ENCODE measurements at places on chromosomes 1 and 21.

- DNase-seq, result no peak
These were observed 122.6 kb downstream of the PIGK start for GRCh38 chr1:77096496-77097255.

DNA sequence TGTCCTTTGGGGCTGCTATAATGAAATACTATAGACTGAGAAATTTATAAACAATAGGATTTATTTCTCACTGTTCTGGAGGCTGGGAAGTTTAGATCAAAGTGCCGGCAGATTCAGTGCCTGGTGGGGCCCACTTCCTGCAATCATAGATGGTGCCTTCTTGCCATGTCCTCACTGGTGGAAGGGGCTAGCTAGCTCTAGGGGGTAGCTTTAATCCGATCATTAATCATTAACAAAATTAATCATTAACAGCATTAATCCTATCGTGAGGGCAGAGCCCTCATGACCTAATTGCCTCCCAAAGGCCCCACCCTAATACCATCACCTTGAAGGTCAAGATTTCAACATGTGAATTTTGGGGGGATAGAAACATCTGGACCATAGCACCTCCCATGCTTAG lies 124.3 kb downstream of the TRABD2B start:
- no peak for DNase-seq

GRCh38 chr1:205661429-205662134 lies 18.7 kb downstream of the SLC45A3 start:
- no peak for DNase-seq

- DNase-seq, result no peak
These were observed 15.5 kb upstream of the SNX27 start for GRCh38 chr1:151596166-151596953.

DNA sequence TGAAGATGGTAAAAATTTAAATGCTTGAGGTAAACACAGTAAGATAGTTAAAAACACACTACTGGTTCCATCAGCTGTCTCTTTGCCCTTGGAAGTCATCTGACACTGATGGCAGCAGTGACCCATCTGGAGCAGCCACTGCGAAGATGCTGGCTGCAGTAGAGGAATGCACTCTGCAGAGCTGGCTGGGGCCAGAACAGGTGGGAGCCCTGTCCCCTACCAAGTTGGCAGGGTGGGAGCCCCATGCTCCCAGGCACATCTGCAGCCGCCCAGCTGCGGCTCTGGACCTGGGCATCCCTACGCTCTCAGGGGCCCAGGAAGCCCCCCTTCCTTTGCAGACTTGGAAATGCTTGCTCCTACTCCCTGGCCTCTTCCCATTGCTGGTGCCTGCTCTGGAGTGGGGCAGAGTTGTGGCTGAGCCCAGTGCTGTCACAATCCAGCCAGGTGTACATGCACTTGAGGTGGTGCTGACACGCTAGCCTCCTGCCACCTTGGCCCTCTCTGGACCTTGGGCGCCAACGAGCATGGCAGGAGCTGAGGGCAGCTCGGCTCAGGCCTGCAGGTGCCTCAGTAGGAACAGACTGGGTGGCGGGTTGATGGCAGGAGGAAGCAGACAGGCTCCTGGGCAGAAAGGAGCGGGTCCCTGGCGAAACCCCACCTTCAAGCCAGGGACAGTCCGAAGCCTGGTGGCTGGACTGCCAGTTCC lies 227.0 kb downstream of the FGGY start:
- DNase-seq, result no peak

DNA sequence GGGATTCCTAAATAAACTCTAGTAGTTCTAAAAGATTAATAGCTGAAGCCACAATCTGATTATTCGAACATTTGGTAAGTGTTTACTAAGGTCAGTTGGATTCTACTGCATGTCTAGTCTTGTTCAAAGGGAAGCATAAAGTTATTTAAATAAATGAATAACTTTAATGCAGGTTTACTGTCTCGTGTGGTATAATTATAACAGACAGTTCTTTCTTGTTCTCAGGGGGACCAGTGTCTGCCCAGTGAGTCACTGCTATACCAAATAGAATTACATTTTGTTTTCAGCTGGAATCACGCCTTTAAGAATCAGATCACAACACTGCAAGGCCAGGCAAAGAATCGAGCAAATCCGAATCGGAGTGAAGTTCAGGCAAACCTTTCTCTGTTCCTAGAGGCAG lies 45.1 kb downstream of the SMG7 start:
- no peak for DNase-seq

GRCh38 chr1:5351366-5351765 lies 640.9 kb downstream of the NPHP4 start:
- no peak for DNase-seq

DNA sequence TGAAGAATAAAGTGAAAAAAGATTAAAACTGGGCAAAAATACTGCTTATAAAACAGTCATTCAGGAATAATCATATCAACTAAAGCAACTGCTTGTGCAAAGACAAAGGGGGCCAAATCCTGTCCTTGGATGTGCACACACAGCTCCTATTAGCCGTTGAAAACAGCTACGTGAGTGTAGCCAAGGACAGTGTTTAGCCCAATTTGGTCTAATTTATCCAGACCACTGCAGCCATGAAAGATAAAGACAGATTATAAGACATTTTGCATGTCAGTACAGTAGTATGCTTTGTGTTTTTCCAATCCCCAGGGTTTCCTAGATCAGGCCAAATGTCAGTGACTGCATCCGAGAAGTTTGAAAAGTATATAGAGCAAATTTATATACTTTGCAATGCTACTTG lies 146.3 kb upstream of the PKN2 start:
- no peak for DNase-seq

- no peak for DNase-seq
These were observed 33.3 kb downstream of the AKNAD1 start for GRCh38 chr1:108823632-108824031.

DNA sequence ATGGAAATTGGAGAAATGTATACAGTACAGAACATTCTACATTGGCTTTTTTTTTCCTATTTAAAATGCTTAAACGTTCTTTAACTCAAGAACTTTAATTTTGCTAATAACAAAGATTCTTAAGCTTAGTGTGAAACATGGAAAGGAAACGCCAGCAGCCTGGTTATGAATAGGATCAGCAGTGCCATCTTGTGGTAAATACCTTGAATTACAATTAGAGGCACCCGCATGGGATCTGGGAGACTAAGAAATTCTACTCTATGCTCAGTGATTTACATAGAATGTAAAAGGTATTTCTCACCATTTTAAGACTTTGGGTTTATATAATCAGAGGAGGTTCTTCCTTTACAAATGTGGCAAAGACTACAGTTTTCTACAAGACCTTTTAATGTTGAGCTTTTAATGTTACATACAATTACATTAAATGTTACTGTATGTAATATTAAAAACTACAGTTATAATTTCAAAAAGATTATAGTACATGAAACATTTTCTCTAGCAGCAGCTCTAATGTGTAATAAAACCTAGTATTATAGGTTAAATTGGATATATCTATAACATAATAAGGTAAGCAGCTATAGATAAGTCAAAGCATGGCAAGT lies 32.1 kb upstream of the APOBEC4 start:
- peak; percentile 23 for DNase-seq

DNA sequence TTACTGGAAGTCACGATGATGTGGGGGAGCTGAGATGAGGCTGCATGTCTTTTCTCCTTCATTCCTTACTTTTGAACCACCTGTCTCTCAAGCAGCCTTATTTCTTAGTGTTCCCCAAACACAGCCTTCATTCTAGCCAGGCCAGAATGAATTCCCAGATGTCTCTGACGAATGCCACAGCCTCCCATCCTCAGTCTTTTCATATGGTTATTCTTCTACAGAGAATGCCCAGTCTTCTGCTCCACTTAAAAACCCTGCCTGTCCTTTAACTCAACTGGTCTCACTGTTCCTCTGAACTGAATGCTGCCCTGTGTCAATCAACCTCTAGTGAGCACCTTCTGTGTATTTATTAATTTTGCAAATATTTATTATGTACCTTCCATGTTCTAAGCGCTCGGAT lies 156.2 kb downstream of the PLA2G4A start:
- no peak for DNase-seq

DNA sequence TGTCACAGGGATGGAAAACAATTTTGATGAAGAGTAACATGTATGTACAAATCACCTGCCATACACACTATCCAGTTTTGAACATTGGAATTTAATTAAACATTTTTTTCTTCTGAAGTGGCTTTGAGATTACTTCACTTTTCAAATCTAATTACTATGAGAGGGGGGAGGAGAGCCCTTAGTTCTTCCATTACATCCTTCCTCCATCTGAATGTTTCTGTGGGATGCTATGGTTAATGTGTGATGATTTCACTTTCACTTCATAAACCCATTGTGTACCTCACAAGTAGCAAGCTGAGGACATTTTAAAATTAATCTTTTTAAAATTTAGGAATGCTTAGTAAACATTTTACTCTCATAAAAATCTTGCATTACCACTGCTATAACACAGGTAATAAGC lies 156.9 kb downstream of the RUNX1 start:
- DNase-seq, result no peak

GRCh38 chr1:92551916-92552315 lies 65.2 kb upstream of the GFI1 start:
- DNase-seq, result no peak

- peak; percentile 82 for DNase-seq
These were observed 17.5 kb upstream of the CAMK1G start for GRCh38 chr1:209565759-209566678.

- DNase-seq, result no peak
These were observed 372.2 kb downstream of the MRPL39 start for GRCh38 chr21:25234857-25235801.

- peak; percentile 34 for DNase-seq
These were observed 17.6 kb downstream of the RIT1 start for GRCh38 chr1:155893389-155894142.

DNA sequence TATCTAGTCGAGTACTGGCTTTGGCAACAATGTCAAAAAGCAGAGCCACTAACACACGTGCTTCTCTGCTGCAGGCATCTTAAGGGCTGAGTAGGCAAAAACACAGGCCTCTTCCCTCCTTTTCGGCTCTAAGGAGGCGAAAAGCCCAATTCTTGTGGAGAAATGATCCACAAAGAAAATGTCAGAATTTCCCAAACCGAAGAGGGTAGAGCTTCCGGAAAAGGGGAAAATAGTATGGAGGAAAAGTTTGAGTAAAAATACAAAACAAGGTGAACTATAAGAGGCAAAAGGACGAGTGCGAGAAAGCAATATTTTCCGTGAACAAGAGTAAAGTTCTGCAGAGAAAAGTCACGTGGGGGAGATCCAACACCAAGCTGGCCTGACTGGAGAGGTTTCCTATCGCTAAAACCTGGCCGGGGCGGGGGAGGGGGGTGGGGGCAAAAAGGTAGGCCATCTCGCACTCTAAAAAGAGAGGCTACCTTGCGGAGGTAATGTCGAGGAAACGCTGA lies 551 bp downstream of the ZRANB2 start:
- DNase-seq, result peak; percentile 9

GRCh38 chr1:154325583-154326545 lies 539 bp downstream of the ATP8B2 start:
- DNase-seq, result peak; percentile 75

GRCh38 chr21:36860736-36861594 lies 105.5 kb downstream of the HLCS start:
- no peak for DNase-seq

DNA sequence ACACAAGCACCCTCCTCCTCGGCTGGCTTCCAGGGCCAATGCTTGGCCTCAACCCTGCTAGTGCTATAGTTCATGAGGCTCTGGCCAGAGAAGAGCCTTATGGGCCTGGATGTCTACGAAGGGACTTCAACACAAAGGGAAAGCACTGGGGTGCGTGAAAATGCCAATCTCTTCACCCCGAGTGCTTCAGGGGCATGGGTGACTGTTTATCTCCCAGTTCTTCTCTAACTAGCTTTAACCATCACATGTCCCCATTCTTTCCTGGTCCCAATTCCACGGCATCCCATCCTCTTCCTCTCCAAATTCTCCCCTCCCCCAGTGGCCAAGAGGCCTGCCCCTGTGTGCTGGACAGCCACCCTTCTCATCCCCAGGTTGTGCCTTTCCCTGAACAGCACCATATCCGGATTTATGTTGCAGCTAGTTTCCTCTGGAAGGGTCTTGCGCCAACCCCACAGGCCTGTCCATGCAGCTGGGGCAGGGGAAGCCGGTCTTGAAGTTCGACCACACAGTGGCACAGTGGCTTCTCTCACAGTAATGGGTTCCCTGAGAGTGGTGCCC lies 16.7 kb downstream of the ABCA4 start:
- no peak for DNase-seq

Data from activated CD4-positive, alpha-beta memory T cell treated with anti-CD3 and anti-CD28 coated beads for 36 hours (primary cell).